NCI-H1694 treated with DMSO at 0.1 percent for 48 hours (cell line): ENCODE measurements at places on chromosomes 2 and 18.

- no peak for DNase-seq
Measured at GRCh38 chr2:96556441-96557330, 20.1 kb downstream of the ARID5A start.

- DNase-seq: no peak
Measured at GRCh38 chr2:106863387-106863786, 22.6 kb downstream of the ST6GAL2 start.

GRCh38 chr2:241648453-241648852 lies 11.0 kb downstream of the ATG4B start:
- no peak for DNase-seq

- no peak for DNase-seq
Measured at GRCh38 chr2:225270053-225270452, 129.5 kb upstream of the NYAP2 start.

DNA sequence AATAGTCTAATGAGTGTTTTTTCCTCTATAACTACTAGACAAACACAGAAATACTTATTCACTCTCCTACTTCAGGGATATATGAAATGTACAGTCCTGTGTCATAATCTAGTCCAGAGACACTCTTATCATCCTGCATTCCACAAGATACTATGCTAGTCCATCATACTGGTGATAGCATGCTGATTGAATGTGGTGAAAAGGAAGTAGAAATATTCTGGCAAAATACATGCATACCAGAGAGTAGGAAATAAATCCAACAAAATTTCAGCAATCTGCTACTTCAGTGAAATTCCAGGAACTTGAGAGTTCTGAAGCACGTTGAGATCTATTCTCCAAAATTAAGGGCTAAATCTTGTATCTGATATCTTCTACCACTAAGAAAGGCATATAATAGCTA lies 353.9 kb downstream of the PID1 start:
- no peak for DNase-seq
